Renal cortical epithelial cell (primary cell): ENCODE measurements at places on chromosomes 2 and 18.

- DNase-seq = peak; percentile 72
Measured at GRCh38 chr18:62339106-62339988, 14.2 kb downstream of the TNFRSF11A start.

DNA sequence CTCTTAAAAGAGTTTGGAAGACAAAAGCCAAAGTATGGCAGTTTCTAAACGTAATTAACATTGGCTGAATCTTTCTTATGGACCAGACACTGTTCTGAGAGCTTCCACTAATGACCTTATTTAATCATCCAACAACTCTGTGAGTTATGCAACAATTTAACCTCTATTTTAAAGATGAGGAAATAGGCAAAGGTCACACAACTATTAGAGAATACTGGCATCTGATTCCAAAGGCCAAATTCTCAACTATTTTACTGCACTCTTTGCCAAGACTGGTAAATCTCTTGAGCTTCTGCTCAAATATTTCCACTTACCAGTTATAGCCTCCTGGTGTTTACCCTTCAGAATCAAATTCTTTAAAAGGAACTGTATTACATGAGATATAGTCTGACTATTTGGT is 42.1 kb upstream of the ERMN start:
- DNase-seq = no peak

DNA sequence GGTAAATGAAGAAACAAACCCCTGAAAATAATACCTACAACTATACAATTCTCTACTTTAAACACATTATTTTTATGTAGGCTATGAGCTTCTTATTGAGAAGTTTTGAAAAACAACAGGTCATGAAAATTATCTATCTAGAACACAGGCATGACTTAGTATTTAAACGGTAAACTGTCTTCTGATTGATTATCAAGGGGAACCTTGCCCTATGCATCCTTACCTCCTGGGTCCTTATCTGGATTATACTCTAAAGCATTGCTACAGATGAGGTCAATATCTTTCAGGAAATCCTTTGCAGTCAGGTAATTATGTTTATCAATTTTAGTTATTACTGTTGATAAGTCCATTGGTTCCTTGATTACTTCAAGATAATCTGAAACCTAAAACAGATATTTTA is 144.3 kb downstream of the ATAD2B start:
- DNase-seq = no peak

GRCh38 chr2:25981596-25982272 is 563 bp downstream of the KIF3C start:
- no peak for DNase-seq

DNA sequence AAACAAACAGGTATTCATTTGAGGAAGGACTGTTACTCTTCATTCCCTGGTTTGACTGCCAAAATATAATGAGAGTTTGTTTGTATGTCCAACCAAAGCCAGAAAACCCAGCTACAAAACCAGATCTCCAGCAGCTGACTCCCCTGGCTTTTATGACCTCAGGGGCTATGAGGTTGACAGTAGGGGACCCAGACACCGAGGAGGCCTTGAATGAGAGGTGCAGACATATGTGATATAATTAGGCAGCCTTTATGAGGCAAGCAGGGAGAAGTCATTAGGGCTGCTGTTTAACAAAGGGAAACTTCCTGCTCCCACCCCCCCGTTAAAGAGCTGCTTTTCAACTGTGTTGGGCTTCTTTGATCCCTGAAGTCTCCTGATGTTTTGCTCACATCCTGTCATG is 236.7 kb downstream of the SLC4A3 start:
- no peak for DNase-seq

DNA sequence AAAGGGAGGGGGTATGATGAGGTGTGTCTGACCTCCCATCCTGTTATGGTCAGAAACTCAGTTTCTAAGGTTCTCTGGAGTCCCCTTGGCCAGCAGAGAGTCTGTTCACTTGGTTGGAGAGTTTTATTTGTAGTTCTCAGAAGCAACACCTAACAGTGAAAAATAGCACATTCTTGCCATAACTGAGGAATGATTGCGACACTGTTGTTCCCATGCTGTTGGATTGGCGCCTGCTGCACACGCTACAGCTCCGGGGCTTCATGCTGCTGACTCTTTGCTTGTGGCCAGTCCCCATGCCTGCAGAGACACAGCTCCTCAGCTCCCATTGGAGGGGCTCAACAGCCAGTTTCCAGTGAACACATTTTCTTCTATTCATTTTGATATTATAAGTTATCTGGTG is 42.1 kb downstream of the TPGS2 start:
- DNase-seq = peak; percentile 96

DNA sequence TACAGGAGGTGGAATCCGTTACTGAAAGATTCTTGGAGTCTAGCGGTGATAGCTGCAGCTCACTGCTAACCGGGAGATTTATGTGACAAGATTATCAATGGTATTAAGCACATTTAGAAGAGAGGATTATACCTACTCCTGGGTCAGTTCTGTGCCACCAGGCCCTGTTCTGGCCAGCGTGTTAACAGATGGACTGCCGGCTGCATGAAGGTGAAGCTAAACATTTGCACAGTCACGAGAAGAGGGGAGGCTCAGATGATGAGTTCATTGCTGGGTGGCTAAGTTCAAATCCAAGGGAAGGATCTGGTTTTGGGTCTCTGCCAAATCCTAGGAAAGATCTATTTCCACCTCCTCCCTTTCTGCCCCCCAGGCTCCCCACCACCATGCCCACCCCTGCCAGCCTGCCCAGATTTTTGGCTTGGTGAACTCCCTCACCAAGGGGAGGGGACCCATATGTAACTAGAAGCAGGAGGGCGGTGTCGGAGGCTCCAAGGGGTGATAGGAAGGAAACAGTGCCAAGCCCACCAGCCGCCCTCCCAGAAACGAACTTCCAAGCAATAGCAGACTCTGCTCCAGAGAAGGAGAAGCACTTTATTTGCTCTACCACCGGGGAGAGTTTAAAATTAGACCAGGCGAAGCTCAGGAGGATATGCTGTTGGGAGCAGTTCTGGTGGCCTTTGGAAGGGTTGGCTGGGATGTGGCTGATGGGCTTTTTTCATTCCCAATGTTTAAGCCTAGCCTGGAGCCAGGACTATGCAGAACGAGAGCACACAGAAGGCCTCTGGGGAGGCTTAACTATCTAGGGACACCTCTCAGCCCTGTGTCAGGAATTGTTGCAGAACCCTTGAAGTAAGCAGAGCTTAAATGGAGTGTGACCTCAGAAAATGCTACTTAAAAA is 200.5 kb downstream of the KLHL29 start:
- no peak for DNase-seq

- no peak for DNase-seq
Measured at GRCh38 chr2:189254268-189254883, 74.8 kb upstream of the COL5A2 start.

- no peak for DNase-seq
Measured at GRCh38 chr2:215914777-215915165, 98.6 kb downstream of the MREG start.

- DNase-seq = peak; percentile 15
Measured at GRCh38 chr2:103743195-103743594, 981.4 kb downstream of the TMEM182 start.

GRCh38 chr2:233079953-233080835 is 20.1 kb downstream of the INPP5D start:
- DNase-seq = no peak

GRCh38 chr2:97714084-97714949 is 941 bp downstream of the ZAP70 start:
- DNase-seq = no peak

DNA sequence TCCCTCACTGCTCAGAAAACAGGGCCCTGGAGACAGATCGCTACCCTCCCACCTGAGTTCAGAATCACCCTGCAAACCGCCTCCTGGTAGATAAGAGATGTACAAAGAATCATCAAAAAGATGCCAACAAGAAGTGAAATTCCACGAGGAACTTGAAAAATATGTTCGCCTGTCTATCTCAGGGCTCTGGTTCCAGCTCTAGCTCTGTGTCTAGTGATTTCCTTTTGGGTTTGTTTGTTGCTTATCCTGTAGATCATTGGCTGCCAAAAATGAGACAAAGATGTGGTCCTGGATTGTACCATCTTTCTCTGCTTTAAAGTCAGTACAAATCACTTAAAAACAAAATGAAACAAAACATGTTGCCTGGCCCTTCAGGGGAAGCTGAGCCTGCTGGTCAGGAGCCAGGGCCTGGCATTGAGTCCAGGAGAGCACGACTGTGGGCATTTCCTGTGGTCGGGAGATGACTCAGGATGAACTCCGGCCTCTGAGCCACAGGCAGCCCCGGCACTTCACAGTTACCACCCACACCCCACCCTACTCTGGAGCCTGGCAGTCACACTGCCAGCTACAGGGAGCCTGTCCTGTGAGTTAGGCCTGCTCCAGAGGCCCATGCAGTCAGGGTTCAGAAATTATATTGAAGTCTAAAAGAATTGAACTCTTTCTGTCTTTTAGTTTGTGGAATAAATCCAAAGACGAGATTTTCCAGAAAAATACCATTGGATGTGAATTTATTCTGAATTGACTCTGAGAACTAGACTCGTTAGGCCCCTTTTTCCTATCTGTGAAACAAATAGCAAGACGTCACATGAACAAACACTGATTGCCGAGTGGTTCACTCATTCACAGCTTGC is 8.0 kb upstream of the ITGB6 start:
- DNase-seq = peak; percentile 98

DNA sequence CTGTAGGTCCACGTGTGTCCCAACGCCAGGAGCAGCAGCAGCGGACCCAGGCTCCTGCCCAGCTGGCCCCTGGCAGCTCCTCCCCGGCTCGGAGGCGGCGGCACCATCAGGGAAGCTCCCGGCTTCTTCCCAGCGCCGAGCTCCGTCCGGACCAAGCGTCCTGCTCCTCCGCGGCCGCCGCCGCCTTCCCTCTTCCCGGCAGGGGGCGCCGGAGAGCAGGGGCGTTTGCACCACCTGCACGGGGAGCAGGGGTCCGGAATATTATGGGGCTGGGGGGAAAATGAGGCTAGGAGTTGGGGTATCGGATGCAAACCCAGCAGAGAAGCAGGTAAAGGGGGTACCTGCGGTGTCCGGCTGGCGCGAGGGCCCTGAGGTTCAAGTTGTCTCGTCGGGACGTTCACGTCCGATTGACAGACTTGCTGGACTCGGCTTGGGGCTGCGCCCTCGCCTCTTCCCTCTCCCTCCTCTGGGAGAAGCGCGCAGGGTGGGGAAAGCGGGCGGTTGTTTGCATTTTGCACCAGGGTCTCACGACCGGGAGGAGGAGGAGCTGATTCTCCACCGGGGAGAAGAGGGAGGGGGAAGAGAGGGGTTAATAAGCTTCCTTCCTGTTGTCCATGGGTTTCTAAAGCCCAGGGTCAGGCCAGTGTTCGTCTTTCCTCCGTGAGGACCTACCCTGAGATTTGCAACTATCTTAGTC is at the start of gene CCBE1:
Gene CCBE1 (minus strand): TSS at position 188 of the 697 bp plus-strand sequence.
- peak; percentile 25 for DNase-seq

- peak; percentile 14 for DNase-seq
Measured at GRCh38 chr18:67705748-67706147, 189.2 kb upstream of the DSEL start.

DNA sequence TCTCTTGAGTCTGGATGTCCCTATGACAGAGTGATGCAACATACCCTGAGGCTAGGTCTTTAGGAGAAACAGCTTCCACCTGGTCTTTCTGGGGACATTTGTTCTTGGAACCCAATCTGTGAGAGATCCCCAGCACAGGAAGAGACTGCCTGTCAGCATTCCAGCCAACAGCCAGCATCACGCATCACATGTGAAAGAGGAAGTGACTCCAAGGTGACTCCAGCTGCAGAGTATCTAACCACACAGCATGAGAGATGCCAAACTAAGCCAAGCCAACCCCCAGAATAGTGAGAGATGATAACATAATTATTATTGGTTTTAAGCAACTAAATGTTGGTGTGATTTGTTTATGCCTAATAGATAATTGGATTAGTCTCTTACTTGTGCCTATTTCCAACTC is 35.7 kb downstream of the C18orf63 start:
- peak; percentile 35 for DNase-seq

GRCh38 chr2:170122883-170123547 is 54.9 kb upstream of the MYO3B start:
- peak; percentile 94 for DNase-seq

GRCh38 chr18:45793264-45793965 is 32.1 kb upstream of the SIGLEC15 start:
- peak; percentile 98 for DNase-seq

DNA sequence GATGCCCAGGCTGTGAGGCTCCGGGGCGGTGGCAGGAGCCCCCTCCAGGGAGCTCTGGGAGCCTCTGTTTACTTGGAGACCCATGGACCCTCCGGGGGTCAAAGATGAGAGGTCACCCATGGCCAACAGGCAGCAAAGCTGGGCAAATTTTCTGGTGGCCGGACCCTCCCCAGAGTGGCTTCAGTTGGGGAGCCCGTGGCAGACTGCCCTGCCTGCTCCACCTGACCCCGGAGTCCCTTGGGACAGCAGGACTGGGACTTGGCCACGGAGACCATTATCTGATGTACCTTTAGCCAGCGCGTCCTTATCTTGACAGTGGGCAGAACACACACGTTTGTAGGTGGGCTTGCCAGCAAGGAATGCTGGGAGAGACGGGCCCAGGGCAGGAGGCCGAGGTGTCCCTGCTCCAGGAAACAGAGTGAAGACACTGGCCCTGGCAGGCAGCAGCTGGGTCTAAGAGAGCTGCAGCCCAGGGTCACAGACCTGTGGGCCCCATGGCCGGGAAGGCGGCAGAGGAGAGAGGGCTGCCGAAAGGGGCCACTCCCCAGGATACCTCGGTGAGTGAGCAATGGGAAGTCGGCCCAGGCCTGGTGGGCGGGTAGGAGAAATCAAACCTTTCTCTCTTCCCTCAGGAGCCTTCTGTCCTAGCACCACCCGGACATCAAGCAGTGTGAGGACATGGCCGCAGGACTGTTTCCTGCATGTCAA is at the start of the genes ABCG5 and ABCG8:
Gene ABCG5 (minus strand): TSS at position 280 of the 708 bp plus-strand sequence. CDS start 160 bp downstream, at position 120.
Gene ABCG8 (plus strand): TSS at position 412 of the 708 bp plus-strand sequence. CDS start 83 bp downstream, at position 495.
- no peak for DNase-seq

GRCh38 chr18:9835825-9836224 is 49.9 kb upstream of the TXNDC2 start:
- DNase-seq = peak; percentile 41

DNA sequence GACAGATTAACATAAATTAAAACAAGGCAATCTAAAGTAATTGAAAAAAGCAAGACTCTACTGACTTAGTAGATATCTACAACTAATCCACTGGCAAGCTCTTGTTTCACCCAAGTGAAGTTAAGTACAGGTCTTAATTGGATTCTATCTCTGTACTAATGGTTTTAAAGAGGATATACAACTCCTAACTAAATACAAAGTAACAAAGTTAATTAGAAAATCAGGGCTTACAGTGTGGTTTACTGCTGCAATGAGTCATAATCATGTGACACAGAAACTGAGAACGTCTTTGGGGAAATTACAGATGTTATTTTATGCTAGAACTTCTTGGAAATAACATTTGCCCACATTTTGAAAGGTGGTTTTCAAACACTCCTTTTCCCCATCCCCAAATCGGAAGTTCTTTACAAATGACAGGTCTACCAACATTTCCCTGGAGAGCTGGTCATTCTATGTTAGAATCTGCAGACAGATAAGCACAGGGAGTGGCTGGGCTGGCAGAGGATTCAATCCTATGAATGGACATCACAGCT is 245.3 kb downstream of the STK39 start:
- peak; percentile 83 for DNase-seq

- peak; percentile 37 for DNase-seq
Measured at GRCh38 chr2:14558335-14558919, 74.1 kb upstream of the LRATD1 start.
